ENCODE measurements at places on chromosomes 5 and 9. TPM values are rescaled to one million over a fixed set of nuclear protein-coding genes. Genes with fewer than 3 reads are reported as not detected.

The RIMOC1 gene
- 16.4 TPM for total RNA-seq

The CCDC180 gene
- 0.54 TPM for total RNA-seq

The PCDHGA6 gene
- total RNA-seq, result 0.04 TPM

The TBC1D13 gene
- 12.5 TPM for total RNA-seq

The SHC3 gene
- under 0.01 TPM for total RNA-seq

The SPAAR gene
- total RNA-seq, result not detected

The F2RL1 gene
- 77.5 TPM for total RNA-seq

The LOX gene
- total RNA-seq, result 0.14 TPM

The EXOC3 gene
- 22.0 TPM for total RNA-seq

The MYO10 gene
- total RNA-seq, result 62.5 TPM

The C9 gene
- not detected for total RNA-seq

The C5orf46 gene
- 0.65 TPM for total RNA-seq

The GRM6 gene
- total RNA-seq, result not detected

The SH3TC2 gene
- 12.3 TPM for total RNA-seq

The ADAMTS12 gene
- total RNA-seq, result 0.14 TPM

The SPATA6L gene
- 0.28 TPM for total RNA-seq

The KIAA1958 gene
- 1.9 TPM for total RNA-seq

The ACTBL2 gene
- total RNA-seq, result 0.04 TPM

The FAT2 gene
- total RNA-seq, result 95.1 TPM

The ZNF883 gene
- 3.3 TPM for total RNA-seq

The ZDHHC11B gene
- total RNA-seq, result not detected

The AIF1L gene
- total RNA-seq, result 4.4 TPM

Data from foreskin keratinocyte (primary cell).